ENCODE measurements at places on chromosomes 7 and 10.
A peak's percentile ranks its signal among the peaks of the same experiment; 100 is the strongest.

DNA sequence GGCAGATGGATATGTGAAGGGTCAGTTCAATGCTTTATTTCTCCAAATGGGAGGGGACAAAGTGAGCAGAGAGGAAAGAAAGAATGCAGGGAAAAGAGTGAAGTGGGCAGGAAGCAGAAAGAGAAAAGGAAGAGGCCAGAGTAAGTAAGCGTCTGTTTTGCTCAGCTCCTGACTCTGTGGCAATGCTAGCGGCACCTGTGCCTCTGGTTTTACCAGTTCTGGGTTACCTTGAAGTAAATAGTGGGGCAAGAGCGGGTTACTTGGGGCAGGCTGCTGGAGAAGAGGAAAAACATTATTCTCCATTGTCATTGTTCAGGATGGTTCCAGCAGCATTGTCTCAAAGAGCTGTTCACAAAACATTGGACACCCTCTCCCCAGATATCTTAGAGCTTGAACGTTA lies 1.9 kb downstream of the TAS2R40 start:
- DNase-seq = no peak

DNA sequence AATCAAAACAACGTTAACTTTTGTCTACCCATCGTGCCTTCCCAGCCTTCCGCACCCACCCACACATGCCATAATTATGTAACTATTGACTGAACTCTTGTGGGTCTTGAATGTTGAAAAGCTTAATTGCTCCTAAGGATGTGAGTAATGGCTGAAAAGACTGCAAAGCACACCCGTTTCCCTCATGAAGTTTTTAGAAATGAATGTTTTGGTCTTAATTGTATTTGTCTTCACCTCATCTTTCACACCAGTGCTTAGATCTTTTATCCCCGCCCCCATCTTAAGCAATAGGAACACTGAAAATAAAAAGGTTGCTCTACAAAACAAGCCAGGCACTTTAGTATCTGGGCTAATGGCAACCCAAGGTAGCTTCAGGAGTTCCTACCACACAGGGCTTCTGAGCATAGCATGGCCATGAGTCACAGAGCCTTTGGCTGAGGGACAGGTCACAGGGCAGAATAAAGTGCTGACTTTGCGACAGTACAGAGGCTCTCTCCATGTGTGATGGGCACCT lies 690.5 kb downstream of the PARD3 start:
- DNase-seq = no peak

- DNase-seq = no peak
These were observed 374.8 kb upstream of the AKR1E2 start for GRCh38 chr10:4450981-4451908.

GRCh38 chr10:75356484-75356883 lies 45.1 kb downstream of the ZNF503 start:
- DNase-seq = no peak

DNA sequence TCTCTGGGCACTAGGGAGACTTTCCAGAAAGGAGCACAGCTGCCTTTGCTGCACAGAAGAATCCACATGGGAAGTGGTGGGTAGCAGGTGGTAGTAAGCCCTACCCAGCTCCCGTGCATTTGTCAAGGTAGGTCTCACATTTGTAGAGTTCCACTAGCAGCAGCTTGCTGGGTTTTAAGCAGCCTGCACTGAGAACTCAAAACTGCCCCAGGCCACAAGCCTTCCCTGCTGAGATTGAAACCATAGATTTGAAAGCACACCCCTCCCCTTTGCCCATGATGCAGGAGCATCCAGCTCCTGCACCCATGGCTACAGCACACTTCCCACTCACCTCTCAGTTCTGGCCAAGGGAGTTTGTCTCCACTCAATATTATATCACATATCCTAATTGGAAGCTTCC lies 604.5 kb upstream of the STEAP1 start:
- DNase-seq = no peak

DNA sequence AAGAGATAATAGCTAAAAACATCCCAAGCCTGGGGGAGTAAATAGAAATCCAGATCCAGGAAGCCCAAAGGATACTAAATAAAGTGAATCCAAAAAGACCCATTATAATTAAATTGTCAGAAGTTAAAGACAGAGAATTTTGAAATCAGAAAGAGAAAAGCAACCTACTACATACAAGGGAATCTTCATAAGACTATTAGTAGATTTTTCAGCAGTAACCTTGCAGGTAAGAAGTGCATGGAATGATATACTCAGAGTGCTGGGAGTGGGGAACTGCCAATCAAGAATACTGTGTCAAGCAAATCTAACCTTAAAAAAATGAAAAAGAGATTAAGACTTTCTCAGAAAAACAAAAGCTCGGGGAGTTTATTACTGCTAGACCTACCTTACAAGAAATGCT lies 13.2 kb upstream of the GIMAP1 start:
- DNase-seq = no peak

- DNase-seq = no peak
These were observed 65.5 kb downstream of the LARP4B start for GRCh38 chr10:865924-866576.

- peak; percentile 13 for DNase-seq
These were observed 6.1 kb downstream of the NPY start for GRCh38 chr7:24290004-24290641.

DNA sequence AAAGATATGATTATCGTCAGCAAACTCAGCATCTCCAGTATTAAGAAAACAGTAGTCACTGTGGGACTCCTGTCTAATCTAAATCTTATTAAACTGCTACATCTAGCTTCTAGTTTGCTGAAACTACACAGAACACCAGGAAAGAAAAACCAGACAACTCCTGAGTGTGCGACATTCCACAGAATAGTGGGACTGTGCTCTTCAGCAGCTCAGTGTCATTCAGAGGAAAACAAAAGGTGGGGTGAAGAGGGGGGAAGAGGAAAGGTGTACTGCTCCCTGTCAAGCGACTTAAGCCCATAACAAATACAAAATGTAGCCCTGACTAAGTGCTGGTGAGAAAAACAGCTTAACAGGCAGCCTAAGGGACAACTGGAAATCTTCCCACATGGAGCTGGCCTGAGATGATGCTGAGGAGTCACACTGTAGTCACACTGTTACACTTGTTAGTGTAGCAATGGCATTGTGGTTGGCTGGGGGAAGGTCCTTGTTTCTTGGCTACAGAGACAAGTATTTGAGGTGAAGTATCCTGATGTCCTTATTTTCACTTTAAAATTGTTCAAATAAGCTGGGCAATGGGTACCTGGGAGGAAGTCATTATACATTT lies 135.5 kb downstream of the USP6NL start:
- DNase-seq = no peak

DNA sequence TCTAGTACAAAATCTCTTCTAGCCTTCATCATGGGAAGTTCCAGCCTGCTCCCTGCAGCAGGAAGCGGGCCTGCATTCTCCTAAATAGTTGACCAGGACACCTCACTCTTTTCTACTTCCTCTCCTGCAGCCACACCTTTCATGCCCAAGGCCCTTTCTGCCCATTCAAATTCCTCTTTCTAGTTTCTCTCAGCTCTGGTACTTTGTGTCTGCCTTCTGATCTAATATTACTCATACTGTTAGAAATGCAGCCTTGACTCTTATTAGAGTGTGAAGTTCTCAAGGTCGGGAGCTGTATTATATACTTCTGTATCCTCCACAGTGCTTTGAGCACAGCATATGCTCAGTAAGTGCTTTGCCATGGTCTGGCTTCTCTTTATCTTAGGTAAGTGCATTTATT lies 103.1 kb downstream of the PRKCQ start:
- no peak for DNase-seq
